OCI-LY7 (cell line): ENCODE measurements at places on chromosomes 7 and 10.

GRCh38 chr10:52394246-52394645 is 80.2 kb downstream of the DKK1 start:
- DNase-seq: no peak

DNA sequence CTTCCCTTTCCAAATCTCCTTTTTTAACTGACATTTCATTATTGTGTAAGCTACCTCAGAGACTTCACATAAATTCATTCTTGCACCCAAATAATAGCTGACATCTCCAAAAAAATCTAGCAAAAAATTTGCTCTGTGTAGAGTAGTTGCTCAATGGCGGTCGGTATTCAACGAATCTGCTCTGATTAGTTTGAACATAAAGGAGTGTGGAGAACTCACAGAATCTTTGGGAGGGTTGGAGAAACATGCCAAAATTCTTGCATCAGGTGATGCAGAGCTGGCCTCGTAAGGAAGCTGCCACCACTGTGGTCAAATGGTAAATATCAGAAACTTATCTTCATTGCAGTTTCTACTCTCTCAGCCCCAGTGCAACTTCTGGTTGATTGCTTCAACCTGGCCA is 201.2 kb upstream of the MDFIC start:
- no peak for DNase-seq

DNA sequence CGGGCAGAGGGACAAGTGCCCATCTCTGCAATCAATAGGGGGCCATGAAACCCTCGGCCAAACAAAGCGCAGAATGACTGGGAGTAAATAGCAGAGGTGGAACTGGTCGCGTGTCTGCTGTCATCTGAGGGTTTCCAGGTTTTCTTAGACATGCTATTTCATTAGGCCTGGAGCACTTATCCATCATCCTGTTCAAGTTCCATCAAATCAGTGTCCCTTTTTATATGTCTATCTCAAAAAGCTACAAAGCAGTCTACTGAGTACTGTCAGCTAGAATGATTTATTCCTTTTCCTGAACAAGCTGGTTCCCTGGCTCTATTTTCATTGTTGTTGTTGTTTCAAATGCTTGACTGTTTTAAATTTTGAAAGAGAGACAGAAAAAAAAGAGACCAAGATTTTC is 590.5 kb downstream of the PARD3 start:
- DNase-seq: no peak

GRCh38 chr10:72261784-72262404 is 11.8 kb upstream of the DDIT4 start:
- DNase-seq: no peak

- DNase-seq: no peak
Observed at GRCh38 chr10:79936625-79937615, 12.0 kb downstream of the SFTPD start.

- DNase-seq: no peak
Observed at GRCh38 chr7:80661729-80662128, 23.3 kb downstream of the CD36 start.

- no peak for DNase-seq
Observed at GRCh38 chr10:61099756-61100155, 155.8 kb upstream of the RHOBTB1 start.

DNA sequence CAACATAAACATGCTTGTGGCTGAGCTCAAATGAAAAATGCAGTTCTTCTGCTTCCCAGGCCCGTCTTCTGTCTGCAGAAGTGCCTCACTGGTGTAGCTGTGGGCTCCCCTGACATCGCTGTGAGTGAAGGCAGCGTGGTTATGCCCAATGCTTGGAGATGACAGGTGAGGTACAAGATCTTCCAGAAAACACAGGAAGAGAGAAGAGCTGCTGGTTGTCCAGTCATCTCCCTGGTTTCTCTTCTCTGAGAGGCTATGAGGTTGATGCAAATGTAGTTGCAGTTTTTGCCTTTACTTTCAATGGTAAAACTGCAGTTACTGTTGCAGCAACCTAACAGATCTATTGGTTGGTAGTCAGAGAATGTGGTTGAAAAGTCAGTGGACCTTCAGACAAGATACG is 223.6 kb downstream of the GATA3 start:
- DNase-seq: no peak

DNA sequence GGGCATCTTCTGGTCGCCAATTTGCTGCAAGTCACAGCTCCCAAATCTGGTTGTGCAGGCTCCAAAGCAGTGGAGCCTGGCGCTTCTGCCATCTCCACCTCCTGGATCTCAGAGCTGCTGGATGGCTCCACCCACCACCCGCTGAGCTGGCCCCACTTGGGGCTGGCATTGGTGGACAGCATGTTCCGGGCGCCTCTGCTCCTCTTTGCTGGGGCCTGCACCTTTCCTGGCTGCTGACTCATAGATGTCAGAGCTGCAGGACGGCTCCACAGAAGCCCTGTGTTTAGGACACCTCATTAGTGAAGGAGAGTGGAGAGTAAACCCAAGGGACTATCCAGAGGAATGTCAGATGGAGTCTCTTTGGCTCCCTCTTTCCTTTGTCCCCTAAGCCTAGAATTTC is 27.4 kb downstream of the MAPK8 start:
- no peak for DNase-seq

- no peak for DNase-seq
Observed at GRCh38 chr10:111116762-111117445, 40.1 kb downstream of the ADRA2A start.

DNA sequence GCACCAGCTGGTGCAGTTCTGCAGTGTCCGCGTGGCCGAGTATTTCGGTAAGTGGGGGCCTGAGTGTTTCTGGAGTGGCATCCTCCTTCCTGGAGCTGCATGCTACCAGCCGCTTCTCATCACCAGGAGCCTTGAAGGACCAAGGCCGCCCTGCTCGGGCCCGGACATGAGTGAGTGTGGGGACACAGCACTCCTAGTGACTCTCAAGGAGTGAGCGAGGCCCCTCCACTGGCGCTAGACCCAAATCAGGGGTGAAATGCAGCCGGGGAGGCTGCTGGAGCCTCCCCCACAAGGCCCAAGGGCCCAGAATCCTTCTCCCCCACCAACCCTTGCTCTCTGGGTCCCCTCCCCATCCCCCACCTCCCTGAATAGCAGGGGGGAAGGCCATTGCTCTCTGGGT is 48.0 kb downstream of the CAMK2B start:
- DNase-seq: no peak

DNA sequence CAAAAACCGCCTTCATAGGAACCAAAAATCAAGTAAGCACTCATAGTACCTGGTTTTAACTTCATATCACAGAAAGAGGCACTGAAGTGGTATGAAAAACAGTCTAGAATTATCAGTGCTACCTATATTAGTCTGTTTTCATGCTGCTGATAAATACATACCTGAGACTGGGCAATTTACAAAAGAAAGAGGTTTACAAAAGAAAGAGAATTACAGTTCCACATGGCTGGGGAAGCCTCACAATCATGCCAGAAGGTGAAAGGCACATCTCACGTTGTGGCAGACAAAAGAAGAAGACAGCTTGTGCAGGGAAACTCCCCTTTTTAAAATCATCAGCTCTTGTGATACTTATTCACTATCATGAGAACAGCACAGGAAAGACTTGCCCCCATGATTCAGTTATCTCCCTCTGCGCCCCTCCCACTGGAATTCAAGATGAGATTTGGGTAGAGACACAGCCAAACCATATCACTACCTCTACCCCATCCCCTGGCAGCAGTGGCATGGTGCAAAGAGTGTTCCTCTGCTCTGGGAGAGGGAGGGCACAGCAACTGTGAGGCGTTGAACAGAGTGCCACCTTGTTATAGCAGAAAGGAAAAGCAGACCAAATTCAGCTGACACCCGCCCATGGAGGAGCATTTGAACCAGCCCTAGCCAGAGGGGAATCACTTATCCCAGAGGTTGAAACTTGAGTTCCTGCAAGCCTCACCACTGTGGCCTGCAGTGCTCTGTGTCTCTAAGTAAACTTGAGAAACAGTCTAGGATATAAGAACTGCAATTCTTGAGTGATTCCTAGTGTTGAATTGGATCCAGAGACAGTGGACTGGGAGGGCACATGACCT is 61.9 kb upstream of the PTPRZ1 start:
- no peak for DNase-seq

GRCh38 chr7:24755541-24756407 is 1.5 kb downstream of the GSDME start:
- DNase-seq: no peak

GRCh38 chr10:23439452-23439960 is 631 bp downstream of the OTUD1 start:
- peak; percentile 34 for DNase-seq

GRCh38 chr7:69670701-69671100 is 72.4 kb downstream of the AUTS2 start:
- DNase-seq: no peak

DNA sequence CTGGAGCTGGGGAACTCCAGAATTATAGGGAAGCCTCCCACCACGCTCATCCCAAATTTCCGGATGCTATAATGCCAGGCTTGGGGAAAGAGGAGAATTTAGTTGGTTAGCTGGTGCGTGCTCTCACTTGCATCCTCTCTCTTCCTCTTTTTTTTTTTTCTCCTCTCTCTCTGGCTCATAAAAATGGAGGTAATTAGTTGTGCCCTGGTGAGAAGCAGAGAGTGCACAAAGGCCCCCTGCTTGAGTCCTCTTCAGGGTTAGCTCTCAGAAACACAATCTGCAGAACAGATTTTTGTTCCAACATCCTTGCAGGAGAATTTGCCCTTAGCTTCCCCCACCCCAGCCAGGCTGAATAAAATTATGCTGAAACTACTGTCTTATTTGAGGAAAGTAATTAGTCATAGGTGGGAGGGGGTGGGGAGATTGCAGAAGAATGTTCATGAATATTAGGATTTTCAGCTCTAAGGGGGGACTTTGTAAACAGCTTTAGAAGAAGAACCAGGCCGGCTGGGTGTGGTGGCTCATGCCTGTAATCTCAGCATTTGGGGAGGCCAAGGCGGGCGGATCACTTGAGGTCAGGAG is 7.6 kb downstream of the SERPINE1 start:
- no peak for DNase-seq

DNA sequence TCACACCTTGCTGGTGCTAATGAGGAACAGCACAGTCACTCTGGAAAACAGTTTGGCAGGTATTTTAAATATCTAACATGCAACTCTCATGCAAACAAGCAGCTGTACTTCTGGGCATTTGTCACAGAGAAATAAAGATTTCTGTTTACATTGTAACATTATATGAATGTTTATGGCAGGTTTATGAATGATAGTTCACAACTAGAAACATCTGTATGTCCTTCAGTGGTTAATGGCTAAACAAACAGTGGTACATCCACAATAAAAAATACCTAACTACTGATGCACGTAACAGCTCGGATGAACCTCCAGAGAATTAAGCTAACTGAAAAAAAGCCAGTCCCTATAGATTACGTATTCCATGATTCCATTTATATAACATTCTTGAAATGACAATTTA is 109.6 kb downstream of the GPR37 start:
- DNase-seq: no peak

GRCh38 chr7:27146491-27147198 is 929 bp downstream of the HOXA6 start:
- DNase-seq: no peak

DNA sequence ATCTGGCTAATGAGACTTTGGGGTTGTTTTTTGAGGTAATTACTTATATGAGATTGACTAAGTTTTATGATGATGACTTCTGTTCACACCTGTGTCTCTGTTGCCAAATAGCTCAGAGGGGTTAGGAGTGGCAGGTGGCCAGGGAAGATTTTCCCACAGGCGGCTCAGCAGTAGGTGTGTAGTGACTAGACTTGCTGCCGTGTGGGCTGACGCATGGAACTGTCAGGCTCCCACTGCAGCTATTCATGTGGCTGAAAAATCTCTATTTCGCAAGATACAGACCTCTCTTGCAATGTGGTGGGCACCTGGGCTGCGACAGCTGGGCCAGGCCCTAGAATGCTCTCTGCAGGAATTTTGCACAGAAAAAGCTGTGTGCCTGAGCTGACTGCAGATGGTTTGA is 1.4 kb downstream of the CPA4 start:
- no peak for DNase-seq

DNA sequence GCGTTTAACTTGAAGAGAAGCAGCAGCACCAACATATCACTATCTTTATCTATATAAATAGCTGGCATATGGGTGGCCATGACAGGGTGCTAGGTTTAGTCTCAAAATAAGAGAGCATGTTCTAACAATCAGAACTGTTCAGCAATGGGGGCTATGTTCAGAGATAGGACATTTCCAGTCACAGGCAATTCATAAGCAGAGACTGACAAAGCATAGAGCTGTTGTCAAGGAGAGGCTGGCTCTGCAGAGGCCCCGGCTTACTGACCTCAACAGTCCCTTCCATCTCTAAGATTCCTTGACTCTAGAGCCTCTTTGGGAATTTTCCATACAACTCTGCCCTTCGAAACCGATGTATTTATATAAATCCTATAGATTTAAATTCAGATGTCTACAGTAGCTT is 17.2 kb downstream of the ANK3 start:
- no peak for DNase-seq

- DNase-seq: no peak
Observed at GRCh38 chr7:494259-494687, 25.4 kb downstream of the PDGFA start.

- DNase-seq: no peak
Observed at GRCh38 chr10:77889277-77889903, 37.2 kb downstream of the DLG5 start.

- DNase-seq: peak; percentile 25
Observed at GRCh38 chr10:118800920-118801319, 46.1 kb upstream of the CACUL1 start.

DNA sequence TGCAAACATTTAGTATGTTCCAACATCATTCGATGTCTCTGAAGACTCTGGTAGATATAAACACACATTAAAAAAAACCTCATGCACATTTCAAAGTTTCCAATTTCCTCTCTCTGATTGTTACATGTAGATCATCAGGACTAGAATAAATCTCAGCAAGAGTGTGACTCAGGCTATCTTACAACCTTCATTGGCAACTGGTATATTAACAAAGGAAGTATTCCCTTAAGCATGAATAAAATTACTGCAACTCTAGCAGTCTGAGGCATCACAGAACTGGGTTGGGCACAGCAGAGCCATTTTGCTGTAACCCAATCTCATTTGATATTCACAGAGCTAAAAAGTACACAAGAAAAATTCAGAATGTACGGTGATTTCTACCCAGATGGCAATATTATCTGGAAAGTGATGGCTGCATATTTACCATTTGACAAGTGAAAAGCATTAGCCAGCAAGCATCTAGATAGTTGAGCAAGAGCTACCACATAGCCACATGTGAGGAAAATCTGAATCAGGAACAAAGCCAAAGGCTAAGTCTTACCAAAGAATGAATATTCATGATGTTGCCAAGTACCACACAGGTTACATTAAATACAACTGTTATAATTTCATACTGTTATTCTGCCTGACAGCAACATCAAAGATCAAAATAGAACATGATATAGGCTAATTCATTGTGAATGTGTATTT is 232.2 kb downstream of the CRPPA start:
- DNase-seq: no peak

DNA sequence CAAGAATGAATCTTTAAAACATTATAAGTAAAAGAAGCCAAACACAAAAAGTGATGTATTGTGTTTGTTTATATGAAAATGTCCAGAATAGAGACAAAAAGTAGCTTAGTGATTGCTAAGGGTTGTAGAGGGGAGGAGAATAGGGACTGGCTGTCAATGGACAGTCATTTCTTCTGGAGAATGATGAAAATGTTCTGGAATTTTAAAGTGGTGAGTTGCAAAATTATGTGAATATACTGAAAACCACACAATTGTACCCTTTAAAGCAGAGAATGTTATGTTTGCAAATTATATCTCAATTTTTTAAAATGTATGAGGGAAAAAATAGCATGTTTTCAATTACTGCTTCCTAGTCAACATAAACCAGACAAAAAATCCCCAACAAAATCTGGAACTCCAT is 174.2 kb downstream of the KMT2E start:
- DNase-seq: no peak

GRCh38 chr10:128871671-128872231 is 595.3 kb upstream of the MGMT start:
- DNase-seq: no peak

GRCh38 chr10:102527546-102527945 is 23.8 kb downstream of the SUFU start:
- DNase-seq: no peak
